ENCODE measurements at places on chromosomes 4 and X.

GRCh38 chr4:8528713-8529112, 51.5 kb upstream of the GPR78 start:
- DNase-seq = no peak

- no peak for DNase-seq
These were observed 344.1 kb downstream of the SH2D1A start for GRCh38 chrX:124690495-124690894.

DNA sequence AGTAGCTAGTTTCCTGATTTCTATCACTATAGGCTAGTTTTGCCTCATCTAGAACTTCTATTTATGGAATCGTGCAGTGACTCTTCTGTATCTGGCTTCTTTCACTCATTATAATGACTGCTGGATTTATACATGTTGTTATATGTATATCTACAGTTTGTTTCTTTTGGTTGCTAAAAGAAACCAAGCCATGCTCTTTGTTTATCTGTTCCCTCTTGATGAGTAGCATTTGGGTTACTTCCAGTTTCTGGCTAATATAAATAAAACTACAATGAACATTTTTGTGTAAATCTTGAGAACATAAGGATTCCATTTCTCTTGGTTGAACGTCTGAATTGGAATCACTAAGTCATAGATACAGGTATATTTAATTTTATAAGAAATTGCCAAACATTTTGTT, 73.9 kb downstream of the ARHGAP24 start:
- DNase-seq = no peak

DNA sequence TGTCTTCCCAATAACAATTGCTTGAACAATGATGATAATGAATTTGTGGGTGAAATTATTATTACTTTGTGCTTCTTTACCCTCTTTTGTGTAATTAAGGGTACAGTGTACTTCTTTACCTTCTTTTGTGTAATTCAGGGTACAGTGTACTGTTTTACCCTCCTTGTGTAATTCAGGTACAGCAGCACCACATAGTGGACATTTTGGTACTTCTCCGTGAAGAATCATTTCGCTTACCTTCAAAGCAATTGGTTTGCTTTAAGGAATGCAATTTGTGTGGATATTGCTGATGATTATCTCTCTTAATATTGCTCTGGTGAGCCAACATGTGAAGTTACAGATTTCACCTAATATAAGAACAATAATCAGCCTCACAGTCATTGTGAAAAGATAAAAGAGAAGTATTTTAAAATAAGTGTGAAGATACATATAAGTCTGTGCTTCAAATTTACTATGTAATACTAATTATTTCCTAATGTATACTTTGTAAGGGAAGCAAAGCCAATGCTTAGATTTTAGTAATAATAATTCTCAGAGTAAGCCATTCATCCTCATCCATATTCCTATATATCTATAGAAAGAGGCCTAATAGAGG, 27.2 kb upstream of the SEC24B start:
- DNase-seq = peak; percentile 68

GRCh38 chrX:131225078-131225477, 64.0 kb downstream of the IGSF1 start:
- no peak for DNase-seq

DNA sequence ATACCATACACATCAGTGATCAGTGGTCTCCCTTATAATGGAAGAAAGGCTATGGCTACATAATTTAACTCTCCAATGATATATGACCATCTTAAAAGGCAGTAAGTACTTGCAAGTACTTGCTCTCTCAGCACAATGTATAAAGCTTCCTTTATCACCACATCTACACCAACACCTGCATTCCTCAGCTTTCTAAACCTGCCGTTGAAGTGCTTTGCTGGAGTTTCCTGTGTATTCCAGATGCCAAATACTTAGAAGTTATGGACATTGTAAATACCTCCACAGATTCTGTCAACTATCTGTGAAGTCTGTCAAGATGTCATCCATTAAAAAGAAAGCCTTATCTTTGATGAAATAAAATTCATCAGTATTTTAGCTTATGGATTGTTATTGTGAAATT, 335.0 kb upstream of the GALNTL6 start:
- no peak for DNase-seq
